Suprapubic skin (tissue), 4 donors: ENCODE measurements at places on chromosomes 11 and 22.

- no peak for DNase-seq
Measured at GRCh38 chr22:29596408-29596807, 7.0 kb upstream of the NF2 start.

- DNase-seq, result no peak
Measured at GRCh38 chr11:103668859-103669258, 367.6 kb upstream of the DDI1 start.

DNA sequence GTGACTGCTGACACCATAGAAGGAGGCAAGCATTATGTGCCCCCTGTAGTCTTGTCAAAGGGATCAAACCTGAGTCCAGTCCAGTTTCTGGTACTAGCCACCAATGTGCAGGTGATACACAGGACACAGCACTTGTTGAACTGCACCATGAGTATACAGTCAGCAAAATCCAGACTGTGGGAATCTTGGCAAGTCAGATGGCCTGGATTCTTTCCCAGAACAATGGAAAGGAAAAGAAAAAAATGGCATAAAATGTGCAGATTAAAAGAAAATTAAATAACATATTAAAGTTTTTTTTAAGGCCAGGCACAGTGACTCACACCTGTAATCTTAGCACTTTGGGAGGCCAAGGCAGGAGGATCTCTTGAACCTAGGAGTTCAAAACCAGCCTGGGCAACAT lies 16.8 kb downstream of the CRY2 start:
- DNase-seq, result no peak

GRCh38 chr22:31378123-31378522 lies 21.3 kb upstream of the DRG1 start:
- DNase-seq, result no peak

DNA sequence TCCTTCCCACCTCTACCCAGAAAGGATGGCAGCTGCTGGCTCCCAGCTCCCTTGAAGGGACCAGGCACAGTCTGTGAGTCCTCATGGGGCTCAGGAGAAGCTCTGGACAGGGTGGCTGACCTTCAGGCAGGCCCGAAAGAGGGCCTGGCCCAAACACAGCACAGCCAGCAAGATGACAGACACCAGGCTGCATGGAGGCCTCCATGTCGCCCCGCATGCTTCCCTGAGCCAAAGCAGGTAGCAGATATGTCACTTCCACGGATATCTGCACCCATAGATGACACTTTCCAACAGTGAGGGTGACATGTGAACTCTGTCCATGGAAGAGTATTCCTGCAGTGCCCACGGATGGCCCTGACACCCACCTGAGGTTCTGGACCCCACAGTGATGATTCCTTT lies 18.4 kb downstream of the EIF1AD start:
- no peak for DNase-seq

DNA sequence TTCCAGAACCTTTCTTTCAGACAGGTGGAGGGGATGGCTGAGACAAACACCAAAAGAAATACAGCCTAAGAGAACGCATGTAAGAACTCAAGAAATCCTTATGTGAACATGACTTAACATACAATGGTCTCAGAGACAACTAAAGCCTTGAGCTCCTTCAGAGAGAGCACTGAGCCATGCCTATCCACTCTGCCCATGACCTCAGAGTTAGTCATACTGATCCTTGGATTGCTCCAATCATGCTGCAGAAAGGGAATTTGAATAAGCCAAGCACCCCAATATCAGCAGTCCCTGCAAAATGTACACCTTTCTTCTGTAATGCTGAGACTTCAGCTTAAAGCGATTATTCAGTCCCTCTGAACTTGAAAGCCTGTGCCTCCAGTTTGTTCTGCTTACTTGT lies 43.2 kb upstream of the CHKA start:
- no peak for DNase-seq

DNA sequence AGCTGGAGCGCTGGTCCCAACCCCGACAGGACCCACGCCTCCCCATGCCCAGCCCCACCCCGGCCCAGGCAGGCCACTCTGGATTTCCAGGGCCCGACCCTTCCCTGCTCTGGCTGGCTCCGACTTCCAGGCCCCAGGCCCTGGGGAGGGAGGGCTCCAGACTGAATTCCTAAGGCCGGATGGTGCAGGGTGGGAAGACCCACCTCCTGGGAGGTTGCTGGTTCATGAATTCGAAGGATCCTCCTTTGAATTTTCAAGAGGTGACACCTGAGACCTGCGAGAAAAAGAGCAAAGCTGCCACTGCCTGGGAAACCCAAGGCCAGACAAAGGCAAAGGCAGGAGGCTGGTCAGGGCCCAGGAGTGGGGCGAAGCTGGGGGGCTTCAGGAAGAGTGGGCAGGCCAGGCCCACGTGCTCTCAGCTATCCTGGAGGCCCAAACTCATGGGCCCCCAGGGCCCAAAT lies 47.0 kb upstream of the LINC01488 start:
- DNase-seq, result no peak

DNA sequence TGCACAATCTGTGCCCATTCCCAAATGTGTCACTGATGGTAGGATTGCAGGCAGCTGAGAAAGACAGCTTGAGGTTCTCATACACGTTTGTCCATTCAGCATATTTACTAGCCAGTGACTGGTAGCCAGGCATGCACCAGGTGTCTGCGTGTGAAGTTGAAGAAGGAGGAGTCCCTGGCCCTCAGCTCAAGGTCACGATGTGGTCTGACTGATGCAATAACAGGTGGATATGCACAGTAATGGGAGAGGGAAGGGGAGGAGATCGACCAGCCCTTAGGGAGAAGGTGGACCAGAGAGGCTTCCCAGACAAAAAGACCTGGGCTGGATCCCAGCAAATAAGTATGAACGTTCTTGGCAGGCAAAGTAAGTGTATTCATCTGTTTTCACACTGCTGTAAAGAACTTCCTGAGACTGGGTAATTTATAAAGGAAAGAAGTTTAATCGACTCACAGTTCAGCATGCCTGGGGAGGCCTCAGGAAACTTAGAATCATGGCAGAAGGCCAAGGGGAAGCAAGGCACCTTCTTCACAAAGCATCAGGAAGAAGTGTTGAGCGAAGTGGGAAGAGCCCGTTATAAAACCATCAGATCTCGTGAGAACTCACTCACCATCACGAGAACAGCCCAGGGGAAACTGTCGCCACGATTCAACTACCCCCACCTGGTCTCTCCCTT lies 96.0 kb downstream of the MN1 start:
- DNase-seq, result no peak

DNA sequence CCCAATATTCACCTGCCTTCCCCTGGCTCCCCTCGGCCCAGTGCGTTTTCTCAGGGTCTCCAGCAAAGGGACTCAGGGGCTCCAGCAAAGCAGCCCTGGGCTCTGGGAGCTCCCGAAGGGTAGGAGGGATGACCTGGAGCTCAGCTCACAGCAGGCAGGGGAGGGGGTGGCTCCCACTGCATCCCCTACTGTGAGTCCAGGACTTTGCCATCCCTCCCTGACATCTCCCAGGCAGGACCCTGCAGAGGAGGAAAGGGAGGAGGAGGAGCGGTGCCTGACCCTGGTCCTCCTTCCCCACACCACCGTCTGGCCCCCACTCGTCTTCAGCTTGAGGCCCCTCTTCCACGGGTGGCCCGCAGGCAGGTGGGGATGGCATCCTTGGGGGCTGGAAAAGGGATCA lies 5.0 kb downstream of the CABP7 start:
- no peak for DNase-seq

DNA sequence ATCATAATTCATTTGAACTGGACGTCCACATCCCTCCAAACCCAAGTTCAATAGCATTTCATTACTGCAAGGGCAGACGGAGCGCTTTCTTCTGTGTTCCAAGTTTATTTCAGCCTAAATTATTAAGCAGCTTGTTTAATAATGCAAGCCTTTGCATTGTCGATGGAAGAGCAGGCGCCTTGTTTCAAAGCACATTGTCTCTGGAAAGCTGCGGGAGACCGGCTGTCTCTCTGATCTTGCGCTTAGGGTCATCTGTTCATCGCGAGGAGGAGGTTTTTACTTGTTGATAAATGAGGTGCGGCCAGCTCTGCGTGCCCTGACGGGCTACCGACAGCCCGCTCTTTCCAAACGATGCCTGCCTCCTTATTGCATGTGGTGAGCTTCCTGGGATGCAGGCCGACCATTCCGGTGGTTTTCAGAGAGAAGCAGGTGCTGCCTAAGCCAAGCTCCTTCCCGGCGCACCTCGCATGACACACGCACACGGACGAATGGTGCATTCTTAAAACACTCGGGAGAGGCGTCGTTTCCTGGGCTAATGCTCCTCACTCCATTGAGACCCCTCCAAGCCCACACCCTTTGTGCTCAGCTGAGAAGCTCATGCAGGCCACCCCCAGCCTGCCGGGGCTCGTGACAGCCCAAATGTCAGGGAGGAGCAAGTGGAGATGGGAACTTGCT lies 456.9 kb downstream of the BRD1 start:
- DNase-seq, result peak; percentile 25

DNA sequence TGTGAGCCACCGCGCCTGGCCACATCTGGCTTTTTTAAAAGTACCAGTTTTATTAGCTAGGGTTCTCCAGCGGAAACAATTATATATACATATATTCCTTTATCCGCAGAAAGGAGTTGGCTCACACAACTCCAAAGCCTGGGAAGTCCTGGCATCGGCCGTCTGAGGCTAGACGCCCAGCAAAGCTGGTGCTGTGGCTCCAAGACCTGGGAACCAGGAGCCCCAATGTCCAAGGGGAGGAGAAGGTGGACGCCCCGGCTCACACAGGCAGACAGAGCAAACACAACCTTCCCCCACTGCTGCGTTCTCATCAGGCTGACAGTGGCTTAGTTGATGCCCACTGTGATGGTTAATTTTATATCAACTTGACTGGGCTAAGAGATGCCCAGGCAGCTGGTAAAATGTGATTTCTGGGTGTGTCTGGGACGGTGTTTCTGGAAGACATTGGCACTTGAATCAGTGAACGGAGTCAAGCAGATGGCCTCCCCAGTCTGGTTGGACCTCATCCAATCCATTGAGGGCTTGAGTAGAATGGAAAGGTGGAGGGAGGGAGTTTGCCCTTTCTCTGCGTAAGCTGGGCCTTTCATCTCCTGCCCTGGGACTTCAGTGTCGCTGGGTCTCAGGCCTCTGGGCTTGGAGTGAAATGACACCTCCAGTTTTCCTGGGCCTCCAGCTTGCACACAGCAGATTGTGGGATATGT lies 904.4 kb downstream of the BRD1 start:
- peak; percentile 28 for DNase-seq
